Right ventricle myocardium superior (tissue), 1 donor: ENCODE measurements at places on chromosomes 13 and 19. TPM values are rescaled to one million over a fixed set of nuclear protein-coding genes. Genes with fewer than 3 reads are reported as not detected.

- DNase-seq, result no peak
Observed at GRCh38 chr19:18234194-18234593, 8.0 kb upstream of the PDE4C start.

Gene LHB
- total RNA-seq, result not detected

GRCh38 chr19:11223200-11223599 is 16.2 kb upstream of the ANGPTL8 start:
- no peak for DNase-seq

DNA sequence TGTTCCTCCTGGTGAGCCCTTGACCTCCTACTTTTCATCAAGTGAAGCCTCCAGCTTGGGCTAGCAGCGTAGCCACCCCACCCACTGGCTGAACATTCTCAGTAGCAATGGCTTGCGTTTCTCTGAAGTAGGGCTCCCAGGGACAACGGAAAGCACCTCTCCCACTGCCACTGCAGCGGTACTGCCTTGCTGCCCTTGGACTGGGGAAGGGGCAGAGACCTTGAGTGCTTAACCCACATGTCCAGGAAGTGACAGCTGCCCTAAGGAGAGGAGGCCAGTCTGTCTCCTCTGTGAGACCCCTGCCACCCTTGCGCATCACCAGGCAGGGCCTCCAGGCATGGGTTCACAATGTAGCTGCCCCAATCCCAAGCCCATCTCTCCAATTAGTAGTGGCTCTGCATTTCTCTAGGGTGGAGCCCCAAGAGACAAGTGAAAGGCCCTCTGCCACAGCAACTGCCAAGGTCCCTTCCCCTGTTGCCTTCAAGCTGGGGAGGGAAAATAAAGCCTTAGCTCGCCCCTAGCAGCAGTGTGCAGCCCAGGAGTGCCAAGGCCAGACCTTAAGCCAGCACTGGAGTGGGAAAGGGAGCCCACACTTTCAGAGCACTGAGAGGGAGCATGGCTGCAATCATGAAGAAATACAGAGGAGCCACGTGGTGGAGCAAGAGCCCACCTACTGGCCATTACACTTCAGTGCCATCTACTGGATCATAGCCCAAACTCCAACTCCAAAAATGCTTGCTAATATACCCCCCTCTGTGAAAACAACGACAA is 175.9 kb upstream of the TRPC4 start:
- DNase-seq, result no peak

DNA sequence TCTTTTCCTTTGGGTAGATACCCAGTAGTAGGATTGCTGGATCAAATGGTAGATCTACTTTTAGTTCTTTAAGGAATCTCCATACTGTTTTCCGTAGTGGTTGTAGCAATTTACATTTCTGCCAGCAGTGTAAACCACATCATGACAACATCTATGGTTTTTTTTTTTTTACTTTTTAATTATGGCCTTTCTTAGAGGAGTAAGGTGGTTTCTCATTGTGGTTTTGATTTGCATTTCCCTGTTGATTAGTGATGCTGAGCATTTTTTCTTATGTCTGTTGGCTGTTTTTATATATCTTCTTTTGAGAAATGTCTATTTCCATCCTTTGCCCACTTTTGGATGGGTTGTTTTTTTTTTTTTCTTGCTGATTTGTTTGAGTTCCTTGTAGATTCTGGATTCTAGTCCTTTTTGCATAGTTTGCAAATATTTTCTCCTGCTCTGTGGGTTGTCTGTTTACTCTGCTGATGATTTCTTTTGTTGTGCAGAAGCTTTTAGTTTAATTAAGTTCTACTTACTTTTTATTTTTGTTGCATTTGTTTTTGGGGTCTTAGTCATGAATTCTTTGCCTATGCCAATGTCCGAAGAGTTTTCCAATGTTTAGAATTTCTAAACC is 38.8 kb downstream of the TDRD3 start:
- DNase-seq, result no peak
